ENCODE measurements at places on chromosomes 4 and X. TPM values are rescaled to one million over a fixed set of nuclear protein-coding genes. Genes with fewer than 3 reads are reported as not detected.

- no peak for DNase-seq
These were observed 309.9 kb downstream of the DHX15 start for GRCh38 chr4:24274381-24274941.

DNA sequence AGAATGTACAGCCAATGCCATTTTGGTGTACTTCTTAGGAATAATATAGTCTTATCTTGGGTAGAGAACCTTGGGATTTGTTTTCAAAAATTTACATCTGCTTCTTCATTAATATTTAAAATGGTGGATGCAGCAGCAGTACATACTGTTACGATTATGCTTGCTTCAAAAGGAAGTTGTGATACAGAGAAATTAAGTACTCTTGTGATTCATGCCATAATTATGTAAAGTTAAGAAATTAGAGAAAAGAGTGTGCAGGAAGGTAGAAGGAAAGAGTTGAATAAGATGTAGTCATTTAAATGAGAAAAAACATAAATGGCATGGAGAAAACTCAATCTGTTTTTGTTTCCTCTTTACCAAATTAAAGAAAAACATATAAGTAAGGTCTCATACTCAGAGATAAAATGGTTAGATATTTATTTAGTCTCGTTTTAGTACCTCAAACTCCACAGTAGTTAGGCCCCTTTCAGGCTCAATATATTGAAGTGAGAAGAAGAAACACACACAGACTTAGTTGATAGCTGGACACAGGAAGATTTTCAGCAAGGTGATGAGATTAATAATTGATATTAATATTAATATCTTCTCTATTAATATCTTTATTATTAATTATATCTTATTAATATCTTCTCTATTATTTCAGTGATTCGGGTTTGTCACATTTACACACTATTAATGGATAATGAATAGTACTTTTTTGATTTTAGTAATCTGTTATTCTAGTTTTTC is 70.1 kb upstream of the HPGD start:
- DNase-seq = no peak

Gene DGAT2L6
- total RNA-seq = not detected

Gene ODAM
- not detected for total RNA-seq
